ENCODE measurements at places on chromosomes 4 and X. TPM values are rescaled to one million over a fixed set of nuclear protein-coding genes. Genes with fewer than 3 reads are reported as not detected.

DNA sequence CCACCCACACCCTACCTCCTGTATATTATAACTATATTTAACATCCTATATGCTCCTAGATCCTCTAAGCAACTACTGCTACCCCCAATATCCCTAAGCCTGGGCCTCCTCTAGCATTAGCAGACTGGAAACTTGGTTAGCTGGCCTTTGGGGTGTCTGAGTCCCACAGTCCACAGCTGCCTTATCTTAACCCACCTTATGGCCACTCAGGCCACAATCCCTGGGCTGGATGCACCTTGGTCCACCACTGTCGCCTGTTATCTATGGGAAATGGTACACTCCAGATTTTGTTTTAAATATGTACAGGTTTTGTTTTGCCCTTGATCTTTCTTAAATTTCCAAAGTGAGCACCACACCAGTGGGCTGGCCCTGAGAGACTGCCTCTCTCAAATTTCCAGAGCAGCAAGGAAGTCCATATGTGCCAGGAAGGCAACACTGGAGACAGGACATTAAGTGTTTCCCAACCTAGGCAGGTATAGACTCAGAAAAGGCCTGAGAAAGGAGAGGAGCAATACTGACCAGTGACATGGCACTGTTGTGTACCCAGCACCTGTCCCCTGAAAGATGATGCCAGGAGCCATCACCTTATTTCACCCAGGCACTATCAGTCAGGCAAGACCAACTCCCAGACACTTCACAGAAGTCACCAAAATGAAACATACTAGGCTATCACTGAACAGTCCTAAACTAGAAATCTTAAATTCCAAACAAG is 921 bp downstream of the PFKFB1 start:
- DNase-seq: no peak

The NSUN7 gene
- 1.1 TPM for total RNA-seq

The DUSP21 gene
- total RNA-seq: not detected

- DNase-seq: no peak
Measured at GRCh38 chr4:8242782-8243560, 26.6 kb upstream of the HTRA3 start.

DNA sequence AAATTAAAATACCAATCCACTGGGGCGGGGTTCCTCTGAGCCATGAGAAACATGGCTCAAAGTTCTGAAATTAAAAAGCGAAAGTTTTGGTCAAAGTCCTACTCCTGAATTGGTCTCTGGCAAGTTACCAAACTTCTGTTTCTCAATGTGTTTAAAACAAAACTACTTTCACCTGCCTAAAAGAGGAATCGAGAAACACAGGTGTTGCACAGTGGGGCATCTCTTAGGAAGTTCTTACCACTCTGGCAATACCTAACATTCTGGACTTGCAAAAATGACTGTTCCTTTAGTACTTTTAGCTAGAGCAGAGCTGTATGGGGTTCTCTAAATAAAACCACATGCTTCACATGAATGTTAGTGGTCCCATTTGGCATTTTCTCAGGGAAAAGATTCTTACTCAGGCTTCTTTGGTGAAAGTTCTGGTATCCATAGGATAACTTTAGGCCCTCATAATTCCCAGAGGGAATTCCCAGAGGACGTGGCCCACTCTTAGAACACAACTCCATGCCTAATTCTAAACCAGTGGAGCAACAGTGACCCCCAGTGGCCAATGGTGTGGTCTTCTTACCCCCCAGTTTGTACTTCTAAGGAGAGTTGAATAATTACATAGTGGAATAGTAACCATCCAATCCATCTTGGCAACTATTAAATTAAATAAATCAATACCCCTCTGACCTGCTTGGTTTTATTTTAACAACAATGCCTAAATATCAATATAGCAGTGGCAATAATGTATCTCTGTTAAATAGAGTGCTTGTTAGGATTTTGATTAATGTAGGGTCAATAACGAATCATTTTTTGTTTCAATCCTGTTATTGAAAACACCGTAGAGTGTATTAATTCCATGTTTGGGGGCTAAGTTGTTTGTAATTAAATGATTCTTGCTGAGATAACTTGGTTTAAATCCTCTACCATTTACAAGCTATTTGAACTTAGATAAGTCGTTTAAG is 21.9 kb downstream of the BMP3 start:
- DNase-seq: no peak

All from Panc1 (cell line).